ENCODE measurements at places on chromosomes 12 and 14.

DNA sequence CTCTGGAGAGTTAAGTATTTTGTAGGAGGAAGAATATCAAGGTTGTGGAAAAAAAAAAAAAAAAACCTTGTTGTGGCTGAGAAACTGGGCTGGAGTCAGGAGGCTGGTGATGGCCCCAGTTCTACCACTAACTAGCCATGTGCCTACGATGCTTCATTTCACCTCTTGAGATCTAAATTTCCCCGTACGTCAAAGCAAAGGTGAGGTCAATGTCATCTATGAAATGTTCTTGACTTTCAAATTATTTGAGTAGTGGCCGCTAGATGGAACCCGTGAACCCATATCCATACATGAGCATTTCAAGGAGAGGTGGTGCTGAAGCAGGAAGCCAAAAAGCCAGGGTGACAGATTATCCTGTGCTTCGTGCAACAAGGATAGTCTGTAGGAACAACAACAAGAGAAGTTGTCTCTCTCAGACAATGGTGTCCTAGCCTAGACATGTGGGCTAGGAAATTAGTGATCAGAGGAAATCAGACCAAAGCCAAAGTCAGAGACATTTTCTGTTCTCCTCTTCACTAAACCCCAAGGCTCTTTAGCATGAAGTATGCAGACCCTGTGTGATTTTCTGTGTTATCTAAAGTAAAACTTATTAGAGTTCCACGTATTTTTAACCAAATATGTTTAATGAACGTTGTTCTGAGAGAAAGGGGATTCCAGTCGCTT is 95.5 kb upstream of the ETV6 start:
- DNase-seq, result peak; percentile 68

DNA sequence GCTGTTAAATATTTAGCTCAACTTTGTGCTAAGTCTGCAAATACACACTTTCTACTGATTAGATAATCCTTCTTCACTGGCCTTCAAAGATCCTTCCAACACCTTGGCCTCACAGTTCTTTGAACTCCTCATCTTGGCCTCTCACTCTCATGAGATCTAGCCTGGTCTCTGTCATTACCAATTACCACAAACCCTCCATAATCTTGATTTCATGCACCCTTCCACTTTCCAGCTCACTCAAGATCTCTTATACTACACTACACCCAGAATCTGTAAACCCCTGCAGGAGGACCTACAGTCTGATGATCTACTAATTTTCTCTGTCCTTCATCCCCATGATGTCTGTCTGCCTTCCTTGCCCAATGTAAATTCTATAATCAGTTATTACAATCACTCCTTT is 71.1 kb downstream of the DUSP16 start:
- DNase-seq, result no peak

DNA sequence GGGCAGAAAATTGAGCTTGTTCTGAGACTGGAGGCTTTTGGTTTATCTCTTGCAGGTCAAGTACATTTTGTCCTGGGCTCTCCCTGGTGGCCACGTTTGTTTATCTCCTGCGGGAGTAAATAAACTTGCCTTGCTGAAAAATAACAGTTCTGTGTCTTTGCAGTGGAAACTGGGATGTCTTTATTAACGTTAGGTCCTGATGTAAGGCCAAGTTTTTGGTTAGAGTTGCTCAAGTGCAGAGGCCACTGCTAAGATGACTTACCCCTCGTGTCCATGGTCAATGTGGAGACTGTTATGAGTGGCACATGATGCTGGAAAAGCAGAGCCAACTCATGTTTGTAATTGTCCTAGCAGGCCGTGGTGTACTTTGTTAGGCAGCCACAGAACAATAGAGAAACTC is 3.8 kb downstream of the PTPN11 start:
- no peak for DNase-seq

DNA sequence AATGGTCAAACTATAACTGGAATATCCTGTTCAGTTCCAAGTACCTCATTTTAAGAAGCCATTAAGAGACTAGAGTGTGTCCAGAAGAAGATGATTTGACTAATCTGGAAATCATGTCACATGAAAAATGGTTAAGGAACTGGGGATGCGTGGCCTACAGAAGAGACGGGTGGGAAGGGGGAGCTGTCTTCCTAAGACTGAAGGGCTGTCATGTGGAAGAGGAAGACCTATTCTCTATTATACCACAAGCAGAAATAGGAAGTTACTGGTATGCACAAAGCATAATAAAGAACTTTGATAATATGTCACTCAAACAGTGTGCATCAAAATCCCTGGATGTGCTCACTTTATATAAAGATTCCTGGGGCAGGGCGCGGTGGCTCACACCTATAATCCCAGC is 50.3 kb downstream of the HECTD4 start:
- DNase-seq, result no peak

- DNase-seq, result peak; percentile 24
Measured at GRCh38 chr14:94110552-94111181, at the start of gene IFI27. TSS of gene IFI27 (plus strand) at chr14:94110736.

- peak; percentile 15 for DNase-seq
Measured at GRCh38 chr12:100793182-100793581, 1.4 kb upstream of the ANO4 start.

DNA sequence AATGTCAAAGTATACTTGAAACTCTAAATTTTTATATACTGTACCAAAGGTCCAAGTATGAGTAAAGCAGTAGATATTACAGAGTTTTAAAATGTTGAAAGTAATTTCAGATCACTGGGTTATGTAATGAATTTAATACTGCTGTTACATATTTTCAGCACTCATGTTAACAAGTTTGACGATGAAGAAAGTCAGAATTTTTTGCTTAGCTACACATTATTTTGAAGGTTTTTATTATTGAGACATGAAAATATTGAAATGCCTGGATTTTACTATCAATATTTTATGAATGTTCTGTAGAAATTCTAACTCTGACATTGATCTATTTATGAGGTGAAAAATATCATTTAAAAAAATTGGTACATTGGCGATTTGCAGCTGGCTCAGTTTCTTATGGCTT is 1030.3 kb downstream of the FSCB start:
- no peak for DNase-seq
